ENCODE measurements at places on chromosomes 6 and 20.

- DNase-seq, result no peak
These were observed 33.7 kb downstream of the GJA10 start for GRCh38 chr6:89927791-89928550.

DNA sequence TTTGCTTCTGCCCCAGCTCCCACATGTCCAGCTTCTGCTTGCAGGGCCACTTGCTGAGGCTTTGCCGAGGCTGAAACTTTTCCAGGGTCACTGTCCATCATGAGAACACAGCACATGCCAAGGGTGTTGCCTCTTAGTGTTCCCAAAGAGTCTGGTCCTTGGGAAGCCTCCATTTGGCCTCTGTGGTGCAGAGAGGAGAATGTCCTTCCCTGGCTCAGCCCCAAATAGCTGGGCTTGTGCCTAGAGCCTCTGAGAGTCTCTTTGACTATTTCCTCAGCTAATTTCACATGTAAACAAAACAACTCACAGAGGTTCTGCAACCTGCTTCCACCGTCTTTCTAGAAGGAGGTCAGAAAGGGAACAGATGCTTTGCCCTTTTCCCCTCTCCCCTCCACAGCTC, 40.4 kb upstream of the RAB23 start:
- no peak for DNase-seq

GRCh38 chr6:163170294-163170883, 244.1 kb upstream of the QKI start:
- peak; percentile 1 for DNase-seq

- DNase-seq, result no peak
These were observed 90.5 kb downstream of the ELOVL5 start for GRCh38 chr6:53258076-53258773.

DNA sequence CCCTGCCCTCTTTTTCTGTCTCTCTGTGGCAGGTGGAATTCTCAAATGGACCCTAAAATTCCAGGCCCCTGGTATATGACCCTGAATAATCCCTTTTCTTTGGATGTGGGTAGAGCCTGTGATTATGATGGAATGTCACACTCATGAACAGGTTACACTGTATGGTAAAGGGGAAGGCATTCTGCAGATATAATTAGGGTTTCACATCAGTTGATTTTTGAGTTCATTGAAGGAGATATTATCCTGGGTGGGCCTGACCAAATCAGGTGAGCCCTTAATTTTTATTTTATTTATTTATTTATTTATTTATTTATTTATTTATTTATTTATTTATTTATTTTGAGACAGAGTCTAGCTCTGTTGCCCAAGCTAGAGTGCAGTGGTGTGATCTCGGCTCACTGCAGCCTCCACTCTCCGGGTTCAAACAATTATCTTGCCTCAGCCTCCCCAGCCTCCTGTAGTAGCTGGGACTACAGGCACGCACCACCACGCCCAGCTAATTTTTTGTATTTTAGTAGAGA, 13.7 kb upstream of the STMND1 start:
- no peak for DNase-seq

- no peak for DNase-seq
These were observed 358.4 kb upstream of the SOX4 start for GRCh38 chr6:21235162-21235561.

DNA sequence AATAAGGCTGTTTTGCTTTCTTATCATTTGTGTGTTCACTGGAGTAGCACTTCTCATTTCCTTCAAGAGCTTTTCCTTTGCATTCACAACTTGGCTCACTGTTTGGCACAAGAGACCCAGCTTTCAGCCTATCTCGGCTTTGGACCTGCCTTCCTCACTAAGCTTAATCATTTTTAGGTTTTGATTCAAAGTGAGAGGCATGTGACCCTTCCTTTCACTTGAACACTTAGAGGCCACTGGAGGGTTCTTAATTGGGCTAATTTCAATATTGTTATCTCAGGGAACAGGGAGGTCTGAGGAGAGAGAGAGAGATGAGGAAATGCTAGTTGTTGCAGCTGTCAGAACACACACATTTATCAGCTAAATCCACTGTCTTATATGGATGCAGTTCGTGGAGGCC, 82.9 kb upstream of the SCAF8 start:
- no peak for DNase-seq

- no peak for DNase-seq
These were observed 153.1 kb downstream of the MYB start for GRCh38 chr6:135334169-135334568.

GRCh38 chr6:158418501-158418900, 106.2 kb downstream of the TULP4 start:
- no peak for DNase-seq

GRCh38 chr6:21163110-21163837, 430.3 kb upstream of the SOX4 start:
- no peak for DNase-seq

DNA sequence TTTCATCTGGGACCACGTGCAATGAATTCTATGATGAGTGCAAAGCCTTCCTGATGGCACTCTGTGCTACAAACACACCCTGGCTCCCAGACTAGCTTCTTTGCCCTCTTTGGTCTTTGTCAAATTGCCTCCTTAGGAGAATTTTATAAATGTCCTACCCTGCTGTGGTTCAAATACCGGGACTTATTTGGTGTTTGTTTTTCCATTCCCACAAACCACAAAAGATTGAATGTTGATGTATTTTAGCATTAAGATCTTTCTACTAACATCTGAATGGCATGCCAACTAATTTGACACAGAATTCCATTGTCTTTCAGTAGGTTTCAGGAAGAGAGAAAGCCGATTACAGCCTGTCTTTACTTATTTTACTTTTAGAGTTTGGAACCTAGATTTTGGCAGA, 424.2 kb upstream of the SLC35B3 start:
- DNase-seq, result peak; percentile 8

GRCh38 chr6:35980991-35981645, 43.3 kb downstream of the SLC26A8 start:
- DNase-seq, result no peak
